Nucleus accumbens (tissue), 56 donors: ENCODE measurements at places on chromosomes 16 and 17.

GRCh38 chr16:47667956-47668355 is 206.8 kb downstream of the PHKB start:
- DNase-seq, result no peak

GRCh38 chr16:57972306-57972705 is 1.4 kb upstream of the CNGB1 start:
- no peak for DNase-seq

- no peak for DNase-seq
Observed at GRCh38 chr16:27425961-27426360, 24.0 kb downstream of the IL21R start.

- no peak for DNase-seq
Observed at GRCh38 chr17:3688852-3689261, 7.1 kb downstream of the P2RX5 start.

GRCh38 chr16:89002851-89003830 is 26.1 kb upstream of the CBFA2T3 start:
- no peak for DNase-seq

- DNase-seq, result no peak
Observed at GRCh38 chr17:50677851-50678375, 29.8 kb downstream of the ANKRD40 start.

DNA sequence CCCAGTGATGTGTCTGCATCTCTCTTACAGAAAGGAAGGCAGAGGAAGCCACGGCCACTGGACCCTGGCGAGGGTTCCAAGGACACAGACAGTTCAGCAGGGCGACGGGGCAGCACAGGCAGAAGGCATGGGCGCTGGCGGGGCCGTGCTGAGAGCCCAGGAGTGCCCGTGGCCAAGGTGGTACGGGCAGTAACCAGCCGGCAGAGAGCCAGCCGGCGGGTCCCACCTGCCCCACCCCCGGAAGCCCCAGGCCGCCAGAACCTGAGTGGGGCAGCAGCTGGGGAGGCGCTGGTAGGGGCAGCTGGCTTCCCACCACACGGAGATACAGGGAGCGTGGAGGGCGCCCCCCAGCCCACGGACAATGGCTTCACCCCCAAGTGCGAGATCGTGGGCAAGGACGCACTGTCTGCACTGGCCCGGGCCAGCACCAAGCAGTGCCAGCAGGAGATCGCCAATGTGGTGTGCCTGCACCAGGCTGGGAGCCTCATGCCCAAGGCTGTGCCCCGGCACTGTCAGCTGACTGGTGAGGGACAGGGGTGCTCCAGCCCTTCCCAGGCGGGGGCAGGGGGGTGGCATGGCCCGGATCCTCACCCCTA is 7.8 kb downstream of the XYLT2 start:
- no peak for DNase-seq

DNA sequence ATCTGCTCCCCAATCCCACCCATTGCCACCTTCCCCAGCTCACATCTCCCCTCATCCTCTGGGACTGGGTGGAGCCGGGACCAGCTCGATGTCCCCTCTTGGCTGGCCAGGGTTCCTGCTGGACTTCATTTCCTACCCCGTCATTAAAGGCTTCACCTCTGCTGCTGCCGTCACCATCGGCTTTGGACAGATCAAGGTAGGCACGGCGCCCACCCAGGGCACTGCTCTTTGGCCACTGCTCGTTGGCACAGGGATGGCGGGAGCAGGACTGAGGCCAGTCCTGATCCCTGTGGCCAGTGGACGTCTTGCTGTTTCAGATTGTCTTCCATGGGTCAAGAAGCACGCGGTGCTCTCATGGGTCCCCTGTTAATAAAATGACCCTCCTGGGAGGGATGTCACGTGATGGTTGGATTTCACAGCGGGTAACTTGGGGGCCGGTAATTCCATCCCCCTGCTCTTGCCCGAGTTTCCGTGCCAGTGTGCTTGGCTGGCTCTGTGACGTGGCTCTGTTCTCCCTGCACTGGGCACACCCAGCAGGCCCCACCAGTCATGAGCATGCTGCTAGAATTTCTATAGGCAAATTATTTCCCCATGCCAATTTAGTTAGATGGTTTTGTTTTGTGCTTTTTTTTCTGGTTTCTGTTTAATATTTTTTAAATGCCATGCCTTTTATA is 3.1 kb downstream of the SLC26A11 start:
- DNase-seq, result no peak

- no peak for DNase-seq
Observed at GRCh38 chr17:21249920-21250703, 3.1 kb downstream of the NATD1 start.

GRCh38 chr16:35195173-35195863 is 1735.9 kb downstream of the TP53TG3F start:
- DNase-seq, result no peak

DNA sequence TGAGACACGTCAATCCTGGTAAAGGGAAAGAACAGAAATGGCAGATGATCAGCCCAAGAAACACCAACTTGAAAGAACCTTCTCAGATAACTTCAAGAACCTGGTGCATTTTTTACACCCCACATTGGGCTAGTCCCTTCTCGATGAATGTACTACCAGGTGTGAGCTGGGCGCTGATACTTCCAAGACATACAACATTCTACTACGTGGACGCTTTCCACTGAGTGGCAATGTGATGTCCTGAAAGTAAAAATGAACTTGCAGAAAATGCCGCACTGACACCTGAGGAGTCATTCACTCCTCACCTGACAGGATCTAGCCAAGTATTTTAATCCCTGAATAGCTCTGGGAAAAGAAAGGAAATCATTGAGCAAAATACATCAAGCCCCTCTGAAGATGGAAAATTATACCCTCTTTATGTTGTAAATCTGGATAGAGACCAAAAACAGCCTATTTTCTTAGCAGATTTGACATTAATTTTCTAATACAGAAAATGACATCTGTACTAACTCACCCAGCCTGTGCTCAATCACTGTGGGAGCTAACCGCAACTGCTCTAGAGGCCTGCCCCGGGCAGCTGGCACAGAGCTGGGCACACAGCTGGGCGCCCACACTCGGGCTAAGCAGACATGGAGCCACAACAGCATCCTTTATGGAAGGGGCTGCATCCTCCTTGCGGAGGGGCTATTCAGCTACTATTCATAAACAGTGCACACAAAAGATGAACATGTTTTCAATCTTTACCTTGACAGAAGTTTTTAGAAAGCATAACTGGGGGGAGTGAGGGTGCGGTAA is 16.2 kb downstream of the SNN start:
- no peak for DNase-seq

GRCh38 chr16:59046335-59046734 is 312.2 kb upstream of the GOT2 start:
- no peak for DNase-seq

DNA sequence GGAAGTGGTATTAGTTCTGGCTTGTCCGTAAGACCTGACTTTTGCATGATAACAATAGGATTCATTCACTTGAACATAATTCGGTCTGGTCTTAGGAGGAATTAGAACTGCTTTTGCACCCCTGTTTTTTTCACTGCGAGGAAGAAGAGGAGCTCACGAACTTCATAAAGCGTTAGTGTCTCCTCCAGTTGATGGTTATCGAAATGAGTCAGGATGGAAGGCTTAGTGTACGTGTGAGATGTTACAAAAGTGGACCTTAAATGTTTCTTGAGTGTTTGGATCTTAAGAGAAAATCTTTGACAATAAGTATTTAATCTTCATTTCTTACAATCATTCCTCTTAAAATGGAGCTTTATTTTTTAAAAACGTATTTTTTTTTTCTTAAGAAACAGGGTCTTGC is 52.8 kb downstream of the USP10 start:
- DNase-seq, result no peak

GRCh38 chr17:76154292-76154691 is 13.2 kb upstream of the FOXJ1 start:
- no peak for DNase-seq

GRCh38 chr16:35562919-35563318 is 2103.5 kb downstream of the TP53TG3F start:
- no peak for DNase-seq

GRCh38 chr17:50986989-50987660 is 121.0 kb upstream of the TOB1 start:
- no peak for DNase-seq

GRCh38 chr17:77370586-77370985 is 229.8 kb downstream of the SEC14L1 start:
- no peak for DNase-seq

DNA sequence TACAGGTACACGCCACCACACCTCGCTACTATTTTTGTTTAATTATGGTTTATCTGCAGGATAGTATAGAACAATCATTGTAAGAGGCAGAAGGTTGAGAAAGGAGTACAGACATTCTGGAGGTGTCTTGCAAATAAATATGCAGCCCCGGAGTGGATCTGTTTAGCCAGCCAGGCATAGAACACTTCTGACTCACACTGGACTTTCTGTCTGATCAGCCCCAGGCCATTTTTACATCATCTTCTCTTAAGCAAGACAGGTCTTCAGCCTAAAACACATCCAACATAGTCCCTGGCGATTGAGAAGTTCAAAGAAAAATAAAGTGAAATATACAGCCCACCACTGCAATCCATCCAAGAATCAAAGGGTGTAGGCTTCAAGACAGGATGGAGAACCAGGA is 81.4 kb downstream of the XYLT1 start:
- no peak for DNase-seq

DNA sequence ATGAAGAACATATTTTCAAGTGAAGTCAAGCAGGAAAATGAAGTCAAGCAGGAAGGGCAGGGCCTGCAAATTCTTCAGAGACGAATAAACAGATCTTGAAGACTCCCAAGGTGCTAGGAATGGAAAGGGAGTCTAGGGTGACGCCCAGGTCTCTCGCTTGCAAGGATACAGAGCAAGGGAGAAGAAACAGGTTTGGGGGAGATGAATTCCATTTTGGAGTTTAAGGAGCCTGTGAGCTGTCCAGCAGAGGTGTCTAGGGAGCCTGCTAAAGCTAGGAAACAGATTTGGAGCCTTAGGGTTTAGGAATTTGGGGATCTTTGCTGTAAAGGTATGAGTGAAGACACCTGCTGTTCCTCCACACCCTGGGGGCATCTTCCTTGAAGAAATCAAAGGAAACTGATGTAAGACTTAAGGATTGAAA is 2.0 kb upstream of the UNKL start:
- DNase-seq, result no peak

- no peak for DNase-seq
Observed at GRCh38 chr16:25109643-25110042, 1.9 kb upstream of the LCMT1 start.

DNA sequence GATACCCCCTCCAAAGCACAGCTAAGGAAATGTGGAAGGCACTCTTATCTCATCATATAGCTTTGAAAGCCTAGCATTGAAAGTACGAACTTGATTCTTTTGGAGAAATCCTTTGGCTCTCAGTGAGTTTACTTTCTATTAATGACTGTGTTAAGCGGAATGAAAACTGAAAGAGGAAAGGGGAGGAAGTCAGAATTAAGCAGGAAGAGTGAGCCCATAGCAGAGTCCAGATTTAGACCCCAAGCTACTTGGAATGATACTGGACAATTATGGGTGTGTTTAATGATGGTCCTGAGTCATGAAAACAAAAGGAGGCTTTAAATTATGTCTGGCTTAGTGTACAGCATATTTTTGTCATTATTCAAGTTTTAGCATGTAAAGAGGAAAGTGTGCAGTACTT is 42.2 kb downstream of the TENT4B start:
- no peak for DNase-seq

GRCh38 chr16:3113765-3114479 is 1.5 kb downstream of the ZNF205 start:
- DNase-seq, result no peak

GRCh38 chr16:4018391-4018790 is 97.9 kb downstream of the ADCY9 start:
- no peak for DNase-seq

- no peak for DNase-seq
Observed at GRCh38 chr17:72204742-72205141, 83.9 kb downstream of the SOX9 start.

DNA sequence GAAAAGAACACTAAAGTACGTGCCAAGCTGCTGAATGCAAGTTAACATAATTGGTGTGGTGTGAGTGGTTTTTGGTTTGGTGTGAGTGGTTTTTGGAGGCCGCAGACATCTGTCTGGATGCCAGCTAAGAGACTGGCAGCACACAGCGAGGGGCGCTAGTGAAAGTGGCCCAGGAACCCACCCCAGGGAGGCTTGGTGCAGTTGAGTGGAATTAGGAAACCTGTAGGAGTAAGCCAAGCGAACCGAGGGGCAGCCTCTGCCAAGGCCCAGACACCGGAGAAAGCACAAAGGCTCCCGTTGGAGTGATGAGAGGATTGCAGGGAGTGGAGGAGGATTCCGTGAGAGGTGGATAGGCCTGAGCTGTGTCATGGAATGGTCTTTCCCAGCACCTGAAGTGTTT is 24.6 kb upstream of the SLC5A11 start:
- no peak for DNase-seq

- no peak for DNase-seq
Observed at GRCh38 chr16:53805113-53805512, 101.2 kb downstream of the FTO start.

DNA sequence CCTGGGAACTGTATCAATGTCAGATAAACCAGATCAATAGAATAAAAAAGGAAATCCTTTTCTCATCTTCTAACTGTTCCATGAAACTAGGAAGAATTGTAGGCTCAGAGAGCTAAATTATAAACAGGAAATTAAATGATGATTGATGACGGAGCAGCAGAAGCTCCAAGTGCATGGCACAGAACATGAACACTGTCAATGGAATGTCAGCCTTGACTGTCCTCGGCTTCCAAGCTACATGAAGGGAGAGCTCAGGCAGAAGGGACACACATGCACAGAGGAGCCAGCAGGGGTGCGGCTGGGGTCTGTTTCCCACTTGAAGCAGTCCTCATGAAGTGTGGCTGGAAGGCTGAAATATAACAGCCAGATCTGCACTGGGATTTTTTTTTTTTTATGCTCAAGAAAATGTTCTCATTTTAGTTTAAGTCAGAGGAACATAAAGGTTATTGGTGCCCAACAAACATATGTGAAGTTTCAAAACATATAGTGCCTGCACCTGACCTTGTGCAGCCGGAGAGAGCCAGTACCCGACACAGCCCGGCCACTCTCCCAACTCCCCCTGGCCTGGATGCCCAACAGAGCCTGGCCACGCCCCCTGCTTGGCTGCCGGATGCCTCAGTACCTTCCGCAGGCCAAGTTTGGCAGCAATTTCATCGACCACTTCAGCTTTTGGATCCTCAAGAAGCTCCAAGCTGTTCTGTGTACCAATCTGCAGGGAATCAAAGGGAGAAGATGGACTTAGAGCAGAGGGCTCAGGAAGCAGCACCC is 37.0 kb downstream of the NPLOC4 start:
- DNase-seq, result no peak

DNA sequence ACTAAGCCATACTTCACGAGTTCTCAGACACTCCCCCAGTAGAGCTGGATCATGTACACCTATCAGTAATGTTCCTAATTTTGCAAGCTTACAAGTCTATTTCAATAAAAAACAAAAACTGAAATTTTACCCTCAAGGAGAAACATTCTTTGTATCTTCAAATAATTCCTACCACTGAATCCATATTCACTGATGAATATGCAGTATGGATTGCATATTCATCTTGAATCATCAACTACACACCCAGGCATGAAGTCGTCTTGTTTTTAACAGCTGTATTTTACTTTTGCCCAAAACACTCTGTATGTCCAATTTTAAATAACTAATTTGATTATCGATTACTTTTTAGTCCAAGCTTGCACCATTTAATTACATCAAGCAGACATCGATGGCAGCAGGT is 31.8 kb downstream of the ZDHHC7 start:
- DNase-seq, result no peak

GRCh38 chr16:82240111-82240510 is 70.1 kb upstream of the MPHOSPH6 start:
- no peak for DNase-seq

GRCh38 chr17:64507413-64507782 is 621 bp downstream of the CEP95 start:
- no peak for DNase-seq
